ENCODE measurements at places on chromosomes 16 and 17.

GRCh38 chr17:81494626-81495377 lies 17.8 kb downstream of the ACTG1 start:
- no peak for DNase-seq

DNA sequence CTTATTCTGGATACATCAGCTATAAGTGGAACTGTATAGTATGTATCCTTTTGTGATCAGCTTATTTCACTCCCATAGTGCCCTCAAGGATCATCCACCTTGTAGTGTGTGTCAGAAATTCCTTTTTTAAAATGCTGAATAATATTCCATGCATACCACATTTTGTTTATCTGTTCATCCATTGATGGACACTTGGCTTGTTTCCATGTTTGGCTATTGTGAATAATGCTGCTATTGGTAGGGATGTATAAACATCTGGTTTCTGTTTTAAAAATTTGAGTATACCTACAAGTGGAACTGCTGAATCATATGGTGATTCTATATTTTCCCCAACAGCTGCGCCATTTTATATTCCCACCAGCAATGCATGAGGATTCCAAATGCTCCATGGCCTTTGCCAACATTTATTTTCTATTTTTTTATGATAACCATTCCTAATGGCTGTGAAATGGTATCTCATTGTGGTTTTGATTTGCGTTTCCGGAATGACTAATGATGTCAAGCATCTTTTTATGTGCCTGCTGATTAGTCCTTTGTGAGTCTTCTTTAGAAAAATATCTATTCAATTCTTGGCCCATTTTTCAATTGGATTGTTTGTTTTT lies 11.6 kb downstream of the RCVRN start:
- DNase-seq = no peak

DNA sequence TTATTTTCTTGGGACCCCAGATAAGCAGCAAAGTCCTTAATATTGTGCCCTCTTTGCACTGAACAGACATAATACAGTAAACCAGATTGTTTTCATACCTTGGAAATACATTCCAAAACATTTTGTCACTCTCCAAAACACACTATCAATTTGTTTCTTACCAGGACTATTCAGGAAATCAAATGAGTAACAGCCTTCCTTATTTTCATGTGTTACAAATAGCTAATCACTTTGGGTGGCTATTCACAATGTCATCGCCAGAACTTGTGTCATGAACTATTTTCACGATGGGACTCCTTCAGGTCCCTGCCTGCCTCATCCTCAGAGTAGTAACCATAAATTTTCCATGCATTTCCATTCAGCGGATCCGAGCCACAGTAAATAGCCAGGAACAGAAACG lies 104.5 kb downstream of the MAP2K6 start:
- DNase-seq = no peak

GRCh38 chr16:89957216-89957785 lies 8.7 kb downstream of the DEF8 start:
- DNase-seq = no peak

- DNase-seq = no peak
These were observed 231.1 kb upstream of the TBX2 start for GRCh38 chr17:61168506-61168905.

GRCh38 chr17:12659500-12659899 lies 6.2 kb upstream of the MYOCD start:
- no peak for DNase-seq

DNA sequence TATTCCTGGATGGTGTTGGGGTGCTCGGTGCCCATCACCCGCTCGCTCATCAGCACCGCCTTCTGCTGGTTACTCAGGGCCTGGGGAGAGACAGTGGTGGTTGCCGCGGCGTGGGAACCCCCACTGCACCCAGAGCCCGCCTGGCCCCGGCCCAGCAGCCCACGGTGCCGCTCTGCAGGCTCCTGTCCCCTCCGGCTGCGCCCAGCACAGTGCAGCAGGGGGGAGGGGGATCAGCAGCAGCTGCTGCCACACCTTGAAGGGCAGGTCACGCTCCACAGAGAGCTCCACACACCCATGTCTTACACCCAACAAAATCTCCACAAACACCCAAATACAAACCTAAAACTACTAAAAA lies 18.8 kb downstream of the CLUH start:
- no peak for DNase-seq

All from stimulated activated CD4-positive, alpha-beta T cell treated with anti-CD3 and anti-CD28 coated beads, Interleukin-1b, Interleukin-23, amount 100 ng/mL, for 1 hour (primary cell).